ENCODE measurements at places on chromosomes 1 and 21. TPM values are rescaled to one million over a fixed set of nuclear protein-coding genes. Genes with fewer than 3 reads are reported as not detected.

TAL1 gene
- total RNA-seq, result 3.9 TPM

PIGP gene
- total RNA-seq, result 26.1 TPM

NCF2 gene
- total RNA-seq, result 3.5 TPM

CYP4Z1 gene
- 1.7 TPM for total RNA-seq

GRCh38 chr1:203149188-203149840 lies 21.8 kb downstream of the ADORA1 start:
- peaks cover 33% of the 10 kb centered on the region for H3K4me1 ChIP-seq
- H3K4me3 ChIP-seq, result no peak overlapping the region
- H3K27me3 ChIP-seq, result no peaks in the 10 kb centered on the region
- DNase-seq, result no peak

- H3K4me3 ChIP-seq, result no peak overlapping the region
- H3K36me3 ChIP-seq, result no peaks in the 10 kb centered on the region
- no peaks in the 10 kb centered on the region for H3K27me3 ChIP-seq
- no peak overlapping the region for H3K27ac ChIP-seq
- DNase-seq, result no peak
- no peaks in the 10 kb centered on the region for H3K4me1 ChIP-seq
Observed at GRCh38 chr1:5343256-5344020, 648.8 kb downstream of the NPHP4 start.

GRCh38 chr1:205373022-205373797 lies 16.5 kb upstream of the KLHDC8A start:
- H3K4me1 ChIP-seq, result peaks cover 44% of the 10 kb centered on the region
- H3K27ac ChIP-seq, result peak overlapping the region; percentile 86
- no peaks in the 10 kb centered on the region for H3K27me3 ChIP-seq
- H3K36me3 ChIP-seq, result no peaks in the 10 kb centered on the region

DNA sequence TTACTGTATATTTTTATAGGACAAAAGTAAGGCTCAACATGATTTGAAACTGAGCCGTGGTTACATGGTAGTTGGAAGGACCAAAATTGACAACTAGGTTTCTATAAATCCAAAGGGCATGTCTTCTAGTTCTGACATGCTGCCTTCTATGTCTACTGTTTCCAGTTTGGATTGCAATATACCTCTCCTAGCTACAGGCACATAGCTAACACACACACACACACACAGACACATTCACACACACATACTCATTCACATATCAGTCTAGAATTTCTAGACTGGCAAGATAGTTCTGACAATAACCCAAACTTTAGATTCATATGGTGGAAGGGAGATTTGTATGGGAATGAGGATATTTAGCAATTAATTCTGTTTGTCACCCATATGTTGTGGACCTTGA lies 544.8 kb upstream of the CAMK1G start:
- H3K36me3 ChIP-seq, result no peaks in the 10 kb centered on the region
- no peaks in the 10 kb centered on the region for H3K27me3 ChIP-seq
- no peak for DNase-seq
- H3K4me1 ChIP-seq, result no peaks in the 10 kb centered on the region
- no peak overlapping the region for H3K27ac ChIP-seq
- H3K4me3 ChIP-seq, result no peak overlapping the region

GRCh38 chr1:66931590-66931989 lies 6.8 kb downstream of the MIER1 start:
- H3K27me3 ChIP-seq, result no peaks in the 10 kb centered on the region
- H3K4me1 ChIP-seq, result peaks cover 32% of the 10 kb centered on the region
- H3K36me3 ChIP-seq, result no peaks in the 10 kb centered on the region

- H3K27me3 ChIP-seq, result no peaks in the 10 kb centered on the region
- H3K36me3 ChIP-seq, result no peaks in the 10 kb centered on the region
- H3K4me3 ChIP-seq, result no peak overlapping the region
- no peaks in the 10 kb centered on the region for H3K4me1 ChIP-seq
- no peak overlapping the region for H3K27ac ChIP-seq
Observed at GRCh38 chr1:173601588-173601987, 1.3 kb downstream of the SLC9C2 start.

GRCh38 chr1:88462488-88463261 lies 221.4 kb upstream of the PKN2 start:
- H3K27ac ChIP-seq, result no peak overlapping the region
- H3K36me3 ChIP-seq, result no peaks in the 10 kb centered on the region
- no peaks in the 10 kb centered on the region for H3K4me1 ChIP-seq
- H3K27me3 ChIP-seq, result no peaks in the 10 kb centered on the region
- DNase-seq, result no peak
